ENCODE measurements at places on chromosomes 2 and 18.

- peak; percentile 91 for DNase-seq
Measured at GRCh38 chr2:12702168-12703121, 14.3 kb upstream of the TRIB2 start.

DNA sequence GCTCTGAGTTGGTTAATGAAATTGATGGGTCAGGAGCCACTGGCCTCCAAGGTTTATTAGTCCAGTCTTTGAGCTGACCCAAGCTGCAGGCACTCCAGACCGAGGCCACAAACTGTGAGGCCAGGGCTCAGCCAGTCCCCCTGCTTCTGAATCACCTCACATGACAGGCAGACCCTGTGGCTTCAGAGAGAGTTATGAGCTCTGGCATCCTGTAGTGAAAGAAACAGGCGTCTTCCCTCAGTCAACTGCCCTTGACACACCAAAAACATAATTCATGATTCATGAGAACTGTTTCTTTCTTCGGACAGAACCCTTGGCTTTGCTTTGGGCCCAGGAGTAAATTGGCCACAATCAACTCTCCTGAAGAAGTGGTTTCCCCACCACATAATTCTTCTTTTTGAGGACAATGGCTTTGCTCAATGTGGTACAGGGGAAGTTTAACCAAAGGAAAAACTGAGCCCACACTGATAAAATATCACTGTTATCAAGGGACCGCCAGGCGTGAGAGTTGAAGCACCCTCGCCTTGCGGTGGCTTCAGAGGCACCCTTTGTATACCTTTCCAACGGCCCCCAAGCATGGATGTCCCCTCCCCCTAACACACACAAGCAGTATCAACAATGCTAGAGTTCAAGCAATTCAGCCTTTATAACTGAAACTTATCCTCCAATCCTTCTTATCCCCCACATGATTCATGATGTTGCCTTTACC is 226.9 kb downstream of the CYRIA start:
- no peak for DNase-seq

GRCh38 chr18:56545464-56545863 is 92.9 kb downstream of the TXNL1 start:
- no peak for DNase-seq

GRCh38 chr2:42933824-42934254 is 141.5 kb upstream of the HAAO start:
- DNase-seq: no peak

- no peak for DNase-seq
Measured at GRCh38 chr2:157345647-157346389, 20.2 kb upstream of the ERMN start.
